ENCODE measurements at places on chromosomes 1 and 21. TPM values are rescaled to one million over a fixed set of nuclear protein-coding genes. Genes with fewer than 3 reads are reported as not detected.

RYR2 gene
- total RNA-seq, result 1.1 TPM

DNA sequence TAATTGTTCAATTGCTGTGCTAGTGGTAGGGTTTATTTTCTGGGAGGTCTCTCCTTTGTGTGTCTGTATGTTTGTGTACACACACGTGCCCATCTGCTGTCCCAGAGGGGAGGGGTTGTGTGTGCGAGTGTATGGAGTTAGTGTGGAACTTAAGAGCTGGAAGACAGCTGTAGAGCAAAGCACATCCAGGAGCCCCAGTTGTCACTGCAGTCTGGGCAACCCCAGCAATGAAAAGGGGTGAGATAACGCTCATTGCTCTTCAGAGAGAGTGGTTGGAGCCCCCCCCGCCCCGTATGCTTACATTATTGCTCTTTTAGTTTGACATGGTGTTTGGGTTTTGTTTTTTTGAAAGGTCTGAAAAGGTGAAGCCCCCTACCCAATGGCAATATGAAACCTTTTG lies 36.9 kb downstream of the NCF2 start:
- DNase-seq, result no peak

DNA sequence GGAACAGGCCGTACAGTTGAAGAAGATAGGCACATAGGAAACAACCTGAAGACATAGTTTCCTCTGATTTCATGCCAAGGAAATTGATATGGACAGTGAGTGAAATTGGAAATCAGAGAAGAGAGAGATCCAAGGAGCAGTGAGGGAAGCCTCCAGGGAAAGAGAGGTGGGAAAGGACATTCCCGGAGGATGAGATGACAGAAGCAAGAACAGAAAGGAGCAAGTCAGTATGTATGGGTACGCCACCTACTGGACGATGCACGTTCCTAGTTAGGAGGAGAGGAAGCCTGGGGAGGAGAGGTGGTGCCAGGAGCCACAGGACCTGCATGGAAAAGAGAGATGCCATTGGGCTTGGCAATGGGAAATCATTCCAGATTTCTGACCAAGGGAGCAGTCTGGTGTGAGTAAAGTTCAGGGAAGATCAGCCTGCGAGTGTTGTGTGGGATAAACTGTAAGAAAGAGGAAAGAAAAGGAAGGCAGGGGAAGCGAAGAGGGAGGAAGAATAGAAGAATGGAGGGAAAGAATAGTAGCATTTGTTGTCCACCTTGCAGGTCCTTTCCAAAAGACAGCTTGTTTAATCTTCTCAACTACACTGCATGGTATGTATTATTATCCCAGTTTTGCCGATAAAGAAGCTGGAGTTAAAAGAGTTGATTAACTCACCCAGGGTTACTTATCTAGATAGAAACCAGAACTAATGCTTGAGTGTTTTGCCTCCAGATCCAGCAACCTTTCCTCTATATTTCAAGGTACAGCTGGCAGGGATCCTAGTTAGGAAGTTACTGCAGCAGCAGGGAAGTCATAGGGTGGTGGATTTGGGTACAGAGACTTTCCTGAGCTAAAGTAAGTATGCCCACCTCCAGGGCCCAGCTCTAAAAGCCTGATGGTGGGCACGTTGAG lies 27.4 kb downstream of the C1orf116 start:
- no peak for DNase-seq

GRCh38 chr1:221045842-221046831 lies 166.9 kb downstream of the HLX start:
- no peak for DNase-seq

Measured in skin of body (tissue), 3 donors.